ENCODE measurements at places on chromosomes 7 and 10.

- no peak for DNase-seq
Measured at GRCh38 chr7:29328045-29328444, 133.5 kb downstream of the CHN2 start.

- no peak for DNase-seq
Measured at GRCh38 chr10:88974446-88975376, 15.9 kb upstream of the FAS start.

DNA sequence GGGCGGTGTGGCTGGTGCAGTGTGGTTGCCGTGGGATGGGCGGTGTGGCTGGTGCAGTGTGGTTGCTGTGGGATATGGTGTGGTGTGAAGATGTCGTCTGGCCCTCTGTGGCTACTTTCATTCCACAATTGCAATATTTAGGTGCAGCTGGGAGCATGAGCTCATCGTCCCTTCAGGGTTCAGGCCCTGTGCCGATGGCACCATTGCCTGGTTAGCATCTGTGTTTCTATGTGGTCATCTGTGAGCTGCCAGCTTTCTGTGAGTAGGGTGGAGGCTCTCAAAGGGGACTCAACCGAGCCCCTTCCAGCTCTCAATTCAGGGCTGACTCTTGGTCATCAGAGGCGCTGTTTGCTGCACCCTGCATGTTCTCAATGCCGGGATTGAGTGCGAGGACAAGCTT is 3.6 kb downstream of the ADGRA1 start:
- no peak for DNase-seq

DNA sequence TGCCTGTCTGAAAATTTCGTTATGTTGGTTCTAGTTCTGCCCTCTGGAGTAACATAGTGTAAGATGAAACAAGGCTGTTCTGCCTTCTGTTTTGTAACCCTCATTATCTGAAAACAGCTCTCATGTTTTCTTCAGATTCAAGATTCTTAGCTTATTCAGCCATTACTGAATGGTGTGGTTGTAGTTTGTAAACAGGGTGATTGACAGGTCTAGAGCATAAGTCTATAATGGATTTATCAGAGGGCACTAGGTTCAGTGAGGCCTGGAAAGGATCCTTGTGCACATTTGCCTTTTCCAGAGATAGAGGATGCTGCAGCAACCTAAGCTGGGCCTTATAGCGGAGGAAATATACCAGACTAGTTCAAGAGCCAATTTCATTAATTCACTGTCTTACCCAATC is 6.1 kb downstream of the ZNF398 start:
- DNase-seq, result no peak

GRCh38 chr10:34824870-34825269 is 9.8 kb upstream of the PARD3 start:
- no peak for DNase-seq

- DNase-seq, result no peak
Measured at GRCh38 chr10:80750268-80750667, 212.6 kb downstream of the SH2D4B start.

GRCh38 chr7:151307536-151307935 is 34.1 kb upstream of the NUB1 start:
- no peak for DNase-seq

- no peak for DNase-seq
Measured at GRCh38 chr7:51318886-51319579, 2.4 kb upstream of the COBL start.

DNA sequence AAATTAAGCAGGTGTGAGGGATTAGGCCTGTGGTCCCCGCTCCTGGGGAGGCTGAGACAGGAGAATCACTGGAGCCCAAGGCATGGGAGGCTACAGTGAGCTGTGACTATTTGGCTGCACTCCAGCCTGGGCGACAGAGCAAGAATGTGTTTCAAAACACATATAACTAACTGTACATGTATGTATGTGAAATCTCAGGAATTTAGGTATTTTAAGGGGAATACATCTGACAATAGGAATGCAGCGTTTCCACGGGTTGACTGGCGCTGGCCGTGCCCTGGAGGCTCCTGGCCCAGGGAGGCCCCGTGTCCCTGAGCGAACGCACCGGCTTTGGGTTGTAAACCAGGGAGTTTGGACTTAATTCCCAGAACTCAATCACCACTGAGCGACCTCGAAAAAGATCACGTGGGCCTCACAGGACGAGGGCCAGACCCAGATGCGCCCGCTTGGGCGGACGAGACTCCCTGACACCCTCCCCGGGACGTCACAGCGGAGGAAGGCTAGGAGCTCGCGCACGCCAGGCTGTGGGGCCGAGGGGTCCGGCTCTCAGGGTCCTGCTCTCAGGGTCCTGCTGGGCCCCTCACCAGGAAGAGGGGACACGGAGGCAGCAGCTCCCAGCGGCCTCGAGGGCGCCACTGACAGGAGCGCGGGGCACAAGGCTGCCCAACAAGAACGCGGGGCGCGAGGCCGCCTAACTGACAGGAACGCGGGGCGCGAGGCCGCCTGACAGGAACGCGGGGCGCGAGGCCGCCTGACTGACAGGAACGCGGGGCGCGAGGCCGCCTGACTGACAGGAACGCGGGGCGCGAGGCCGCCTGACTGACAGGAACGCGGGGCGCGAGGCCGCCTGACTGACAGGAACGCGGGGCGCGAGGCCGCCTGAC is 18.4 kb downstream of the PTPRN2 start:
- no peak for DNase-seq

GRCh38 chr10:110268971-110269370 is 35.7 kb downstream of the SMNDC1 start:
- no peak for DNase-seq

GRCh38 chr7:109179601-109180000 is 609.9 kb downstream of the DNAJB9 start:
- DNase-seq, result no peak

DNA sequence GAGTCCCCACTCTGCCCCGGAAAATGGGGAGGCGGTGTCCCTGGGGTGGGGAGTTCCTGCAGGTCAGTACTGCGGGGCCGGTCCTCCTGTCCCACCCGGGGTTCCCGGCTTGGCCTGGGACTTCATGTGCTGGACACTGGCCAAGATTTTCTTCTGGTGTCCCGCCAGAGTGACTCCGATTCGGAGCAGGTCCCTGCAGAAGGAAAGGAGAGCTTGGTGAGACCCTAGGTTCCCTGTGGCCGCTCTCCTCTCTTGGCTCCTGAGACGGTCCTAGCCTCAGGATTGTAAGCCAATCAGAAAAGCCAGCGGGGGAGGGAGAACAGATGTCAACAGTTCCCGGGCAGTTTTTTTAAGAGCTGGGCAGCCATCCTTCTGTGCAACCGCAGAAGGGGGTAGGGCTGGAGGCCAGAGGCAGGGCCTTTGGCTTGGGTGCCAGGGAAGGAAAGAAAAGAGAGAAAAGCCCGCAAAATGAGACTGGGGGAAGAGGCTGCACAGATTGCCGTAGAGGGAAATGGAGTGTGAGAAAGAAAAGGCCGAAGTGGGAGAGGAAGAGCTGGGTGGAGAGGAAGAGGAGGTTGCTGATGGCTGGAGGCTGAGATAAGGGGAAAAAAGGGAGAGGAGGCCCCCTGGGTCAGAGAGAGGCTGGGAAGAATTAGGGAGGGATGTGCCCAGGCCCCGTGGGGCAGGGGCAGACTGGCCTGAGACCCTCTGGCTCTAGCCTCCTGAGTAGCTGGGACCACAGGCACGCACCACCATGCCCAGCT is 23.7 kb downstream of the EPHB4 start:
- no peak for DNase-seq

DNA sequence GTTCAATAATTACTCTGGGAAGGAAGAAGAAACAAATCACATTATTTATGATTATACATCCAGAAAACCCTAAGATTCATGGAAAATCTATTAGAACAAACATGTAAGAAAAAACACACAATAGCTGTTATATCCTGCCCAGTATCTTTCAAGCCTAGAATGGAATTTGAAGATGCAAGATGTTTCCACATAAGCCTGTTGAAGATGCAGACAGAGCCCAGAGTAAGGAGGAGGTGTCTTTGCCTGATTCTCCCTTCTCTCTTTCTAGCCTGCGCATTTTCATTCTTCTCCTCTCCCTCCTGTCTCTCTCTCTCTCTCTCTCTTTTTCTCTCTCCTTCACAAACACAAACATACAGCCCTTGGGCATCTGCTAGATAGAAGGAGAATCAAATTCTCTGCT is 170.1 kb upstream of the INHBA start:
- no peak for DNase-seq

GRCh38 chr7:26182706-26183105 is 17.8 kb downstream of the HNRNPA2B1 start:
- DNase-seq, result no peak

- DNase-seq, result no peak
Measured at GRCh38 chr10:123897146-123897545, 5.5 kb upstream of the CPXM2 start.

DNA sequence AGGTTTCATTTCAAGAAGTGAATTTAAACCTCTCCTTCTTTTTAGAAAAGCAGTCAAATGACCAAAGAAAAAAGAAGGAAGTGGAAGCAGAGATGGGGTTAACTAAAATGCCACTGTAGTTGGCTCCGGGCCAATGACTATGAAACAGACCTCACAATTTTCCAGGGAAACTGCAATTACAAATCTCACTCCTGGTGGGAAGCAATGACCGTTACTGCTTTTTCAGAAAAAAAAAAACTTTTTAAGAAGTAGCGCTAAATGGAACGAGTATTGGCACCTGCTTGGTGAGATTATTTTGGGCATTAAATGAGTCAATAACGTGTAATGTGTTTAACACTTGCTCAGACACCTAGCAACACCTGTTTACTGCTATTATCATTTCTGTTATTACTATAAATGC is 1.2 kb downstream of the SFRP4 start:
- DNase-seq, result no peak

DNA sequence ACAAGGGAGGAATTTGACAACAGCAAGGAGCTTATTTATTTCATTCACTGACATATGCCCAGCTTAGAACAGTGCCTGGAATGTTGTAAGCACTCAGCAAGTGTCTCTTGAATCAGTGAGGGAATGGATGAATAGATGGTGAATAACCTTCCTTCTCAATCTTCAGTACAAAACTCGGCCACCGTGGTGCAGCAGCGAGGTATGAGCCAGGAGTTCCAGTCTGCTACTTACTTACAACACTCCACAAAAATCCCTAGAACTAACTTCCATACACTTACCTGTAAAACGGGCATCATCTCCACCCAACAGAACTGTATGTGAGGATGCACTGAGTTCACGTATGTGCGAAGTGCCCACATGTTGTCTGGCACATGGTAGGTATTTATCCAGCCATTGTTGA is 237.4 kb downstream of the WDR11 start:
- no peak for DNase-seq

DNA sequence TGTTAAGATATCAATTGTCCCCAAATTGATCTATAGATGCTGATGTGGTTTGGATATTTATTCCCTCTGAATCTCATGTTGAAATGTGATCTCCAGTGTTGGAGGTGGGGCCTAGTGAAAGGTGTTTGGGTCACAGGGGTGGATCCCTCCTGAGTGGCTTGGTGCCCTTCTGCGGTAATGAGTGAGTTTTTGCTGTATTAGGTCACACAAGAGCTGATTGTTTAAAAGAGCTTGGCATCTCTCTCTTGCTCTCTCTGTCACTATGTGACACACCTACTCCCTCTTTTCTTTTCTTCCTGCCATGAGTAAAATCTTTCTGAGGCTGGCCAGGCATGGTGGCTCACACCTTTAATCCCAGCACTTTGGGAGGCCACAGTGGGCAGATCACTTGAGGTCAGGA is 98.2 kb upstream of the KAT6B start:
- no peak for DNase-seq

GRCh38 chr7:2405601-2406345 is 2.4 kb downstream of the CHST12 start:
- no peak for DNase-seq

DNA sequence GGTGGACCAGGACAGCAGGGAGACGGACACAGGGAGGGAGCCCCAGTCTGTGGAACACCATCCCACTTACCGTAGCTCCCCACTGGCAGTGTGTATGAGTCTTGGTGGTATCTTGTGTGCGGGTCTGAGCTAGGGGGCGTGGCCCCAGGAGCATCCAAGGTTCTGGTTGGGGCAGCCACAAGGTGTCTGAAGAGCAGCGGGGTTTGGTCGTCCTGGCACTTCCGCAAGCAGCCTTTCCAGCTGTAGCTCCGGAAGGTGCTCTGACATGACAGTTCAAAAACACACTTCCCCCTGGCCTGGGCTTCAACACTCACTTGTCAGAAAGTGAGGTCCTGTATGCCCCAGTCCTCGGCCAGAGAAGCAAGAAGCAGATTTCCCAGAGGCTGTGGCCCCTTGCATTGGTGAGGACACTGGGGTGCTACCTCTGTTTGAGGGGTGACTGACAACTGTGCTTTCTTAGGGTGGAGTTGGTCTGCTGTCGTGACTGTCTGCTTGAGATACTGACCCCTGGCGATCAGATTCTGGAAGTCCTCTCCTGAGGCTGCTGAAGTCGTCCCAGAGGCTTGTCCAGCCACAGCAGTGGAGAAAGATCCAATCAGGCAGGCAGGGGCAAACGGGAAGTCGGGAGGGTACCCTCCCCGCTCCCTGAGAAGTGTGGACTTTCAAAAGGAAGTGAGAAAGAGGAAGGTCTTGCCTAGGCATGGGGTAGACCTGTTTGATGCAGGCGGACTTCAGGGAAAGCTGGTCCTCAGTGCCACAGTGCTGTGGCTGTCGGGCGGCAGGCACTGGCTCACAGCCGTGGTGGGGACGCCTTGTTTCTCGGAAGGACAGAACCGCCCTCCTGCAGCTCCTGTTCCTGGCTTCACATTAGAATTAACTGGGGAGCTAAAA is 51.4 kb upstream of the PFKFB3 start:
- no peak for DNase-seq

- no peak for DNase-seq
Measured at GRCh38 chr10:100896876-100897461, 15.8 kb upstream of the SLF2 start.

DNA sequence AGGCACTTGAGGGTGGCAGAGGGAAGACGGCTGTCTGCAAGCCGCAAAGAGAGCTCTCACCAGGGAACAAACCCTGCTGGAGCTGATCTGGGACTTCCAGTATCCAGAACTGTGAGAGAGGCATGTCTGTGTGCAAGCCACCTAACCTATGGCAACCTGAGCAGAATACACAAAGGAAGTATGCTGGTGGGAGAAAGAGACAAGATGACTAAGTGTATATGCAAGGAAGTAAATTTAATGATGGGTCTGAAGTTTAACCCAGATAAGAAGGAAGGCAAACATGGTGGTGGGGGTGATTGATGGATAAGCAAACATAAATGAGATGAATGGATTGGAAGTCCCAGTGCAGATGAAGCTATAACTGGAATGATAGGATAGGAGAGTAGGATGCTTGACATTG is 293.3 kb downstream of the TWIST1 start:
- DNase-seq, result no peak

- no peak for DNase-seq
Measured at GRCh38 chr7:10838228-10838627, 135.4 kb upstream of the PHF14 start.

- no peak for DNase-seq
Measured at GRCh38 chr10:78604286-78604685, 464.5 kb upstream of the ZMIZ1 start.

GRCh38 chr10:130359711-130360110 is 223.5 kb downstream of the GLRX3 start:
- DNase-seq, result no peak

DNA sequence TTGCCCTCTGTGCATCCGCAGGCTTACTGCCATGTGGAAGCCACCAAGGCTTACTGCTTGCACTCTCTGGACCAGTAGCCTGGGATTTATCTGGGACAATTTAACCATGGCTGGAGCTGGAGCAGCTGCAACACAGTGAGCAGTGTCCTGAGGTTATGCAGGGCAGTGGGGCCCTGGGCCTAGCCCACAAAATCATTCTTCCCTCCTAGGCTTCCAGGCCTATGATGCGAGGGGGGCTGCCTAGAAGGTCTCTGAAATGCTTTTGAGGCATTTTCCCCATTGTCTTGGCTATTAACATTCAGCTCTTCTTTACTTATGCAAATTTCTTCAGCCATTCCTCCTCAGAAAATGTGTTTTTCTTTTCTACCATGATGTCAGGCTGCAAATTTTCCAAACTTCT is 313.6 kb upstream of the CDC14C start:
- DNase-seq, result no peak

GRCh38 chr10:75018686-75019307 is 92.7 kb upstream of the SAMD8 start:
- no peak for DNase-seq
